ENCODE measurements at places on chromosomes 11 and 22.
A peak's percentile ranks its signal among the peaks of the same experiment; 100 is the strongest.

DNA sequence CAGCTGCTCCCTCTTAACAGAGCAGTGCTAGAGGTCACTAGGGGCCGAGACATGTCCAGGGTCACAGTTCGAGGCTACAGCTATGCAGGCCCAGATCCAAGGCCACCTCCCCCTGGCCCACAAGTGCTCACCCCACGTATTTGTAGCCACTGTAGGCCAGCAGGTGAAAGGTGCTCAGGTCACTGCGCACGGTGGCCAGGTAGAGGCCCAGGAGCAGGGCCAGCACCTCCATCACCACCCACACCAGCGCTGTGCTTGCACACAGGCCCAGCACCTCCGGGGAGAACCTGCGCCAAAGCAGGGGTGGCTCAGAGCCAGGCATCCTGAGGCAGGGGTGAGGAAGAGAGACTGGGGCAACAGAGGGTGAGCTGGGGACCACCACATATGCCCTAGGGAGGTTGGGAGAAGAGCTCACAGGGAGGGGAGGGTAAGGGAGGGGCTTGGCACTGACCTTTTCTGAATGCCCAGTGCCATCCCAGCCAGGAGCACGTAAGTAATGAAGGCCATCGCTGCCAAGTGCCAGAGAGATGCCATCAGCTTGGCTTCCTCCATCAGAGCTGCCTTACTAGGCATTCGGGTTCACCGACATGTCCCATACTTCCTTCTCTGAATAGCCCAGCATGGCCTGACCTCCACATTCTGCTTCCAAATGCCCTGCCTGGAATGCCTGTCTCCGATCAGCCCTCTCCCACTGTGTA, 3.5 kb downstream of the YIF1A start:
- no peak for DNase-seq

DNA sequence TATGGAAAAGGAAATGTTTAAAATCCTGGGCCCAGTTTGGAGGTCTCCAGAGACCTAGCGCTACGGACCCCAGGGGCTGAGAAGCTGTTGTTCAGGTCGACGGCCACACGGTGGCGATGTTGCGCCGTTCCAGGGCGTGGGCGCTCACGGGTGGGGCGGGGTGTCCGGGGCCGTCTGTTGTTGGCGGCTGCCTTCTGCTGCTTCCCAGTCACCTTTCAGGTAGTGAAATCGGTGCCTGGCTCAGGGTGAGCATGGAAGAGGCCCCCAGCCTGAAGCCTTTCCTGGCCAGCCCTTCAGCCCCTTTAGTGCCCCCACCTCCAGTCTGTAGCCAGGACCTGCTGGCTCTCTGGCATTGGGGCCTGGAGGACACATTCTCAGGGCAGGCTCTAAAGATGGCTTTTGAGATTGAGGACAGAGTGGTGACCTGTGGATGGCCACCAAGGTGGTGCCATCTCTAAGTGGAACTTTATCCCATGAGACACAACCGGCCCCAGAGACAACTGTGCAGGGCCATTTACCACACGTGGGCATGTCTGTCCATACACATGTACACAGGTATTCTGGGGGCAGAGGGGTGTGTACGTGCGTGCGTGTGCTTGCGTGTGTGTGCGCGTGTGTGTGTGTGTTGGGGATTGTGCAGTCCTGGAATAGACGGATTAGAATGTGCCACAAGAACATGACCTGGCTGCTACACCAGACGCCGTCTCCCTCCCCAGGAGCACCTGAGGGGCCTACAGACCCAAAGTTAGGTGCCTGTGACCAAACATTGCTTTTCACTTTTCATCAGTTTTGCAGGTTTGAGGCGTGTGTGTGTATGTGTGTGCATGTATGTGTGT, 53.8 kb downstream of the ST14 start:
- peak; percentile 75 for DNase-seq

DNA sequence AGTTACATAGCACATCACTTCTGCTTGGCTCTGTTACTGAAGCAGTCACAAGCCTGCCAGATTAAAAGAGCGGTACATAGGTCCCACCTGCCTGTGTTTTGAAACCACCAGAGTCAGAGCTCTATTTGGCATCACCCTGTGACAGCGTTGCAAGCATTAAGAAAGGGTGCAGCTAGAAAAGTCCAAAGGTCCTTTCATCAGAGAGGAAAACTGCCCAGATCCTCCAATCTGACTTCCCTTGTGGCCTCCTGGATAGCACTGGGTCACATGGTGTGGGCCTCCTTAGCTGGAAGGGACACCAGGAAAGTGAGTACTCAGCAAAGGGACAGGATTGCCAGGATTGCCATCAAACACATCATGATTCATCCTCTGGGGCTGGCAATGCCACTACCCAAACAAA, 22.9 kb downstream of the STX3 start:
- no peak for DNase-seq

GRCh38 chr11:59601788-59602187, 13.8 kb downstream of the OSBP start:
- DNase-seq: no peak

DNA sequence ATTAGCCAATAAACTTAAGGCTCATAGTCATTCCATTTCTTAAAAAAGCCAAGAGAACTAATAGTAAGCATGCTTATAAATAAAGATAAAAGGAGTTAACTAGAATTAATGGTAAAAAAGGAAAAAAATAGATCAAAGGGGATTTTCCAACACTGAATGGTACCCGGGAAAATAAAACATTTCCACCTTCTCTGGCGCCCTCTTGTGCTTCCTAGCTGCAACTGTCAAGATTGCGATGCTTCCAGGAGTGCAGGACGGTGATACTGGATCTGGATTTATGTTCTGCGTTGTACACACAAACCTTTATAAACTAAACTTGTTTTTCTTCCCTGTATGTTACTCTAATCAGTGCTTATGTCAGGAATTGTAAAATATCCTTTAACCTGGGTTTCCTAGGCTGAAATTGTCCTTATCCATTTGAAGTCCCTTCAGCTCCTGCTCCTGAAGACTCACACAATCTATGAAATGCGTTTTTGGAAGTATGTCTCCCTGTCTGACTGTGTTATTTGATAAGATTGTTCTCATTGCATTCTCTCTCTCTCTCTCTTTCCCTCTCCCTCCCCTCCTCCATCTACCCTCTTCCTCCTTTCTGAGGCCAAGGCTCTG, 9.6 kb upstream of the HTATIP2 start:
- peak; percentile 52 for DNase-seq

Measured in hematopoietic multipotent progenitor cell treated with erythropoietin and hydrocortisone succinate and interleukin-3 and kit ligand, for 15 days (in vitro differentiated cells).